EH (cell line): ENCODE measurements at places on chromosomes 12 and 14.
A peak's percentile ranks its signal among the peaks of the same experiment; 100 is the strongest.

DNA sequence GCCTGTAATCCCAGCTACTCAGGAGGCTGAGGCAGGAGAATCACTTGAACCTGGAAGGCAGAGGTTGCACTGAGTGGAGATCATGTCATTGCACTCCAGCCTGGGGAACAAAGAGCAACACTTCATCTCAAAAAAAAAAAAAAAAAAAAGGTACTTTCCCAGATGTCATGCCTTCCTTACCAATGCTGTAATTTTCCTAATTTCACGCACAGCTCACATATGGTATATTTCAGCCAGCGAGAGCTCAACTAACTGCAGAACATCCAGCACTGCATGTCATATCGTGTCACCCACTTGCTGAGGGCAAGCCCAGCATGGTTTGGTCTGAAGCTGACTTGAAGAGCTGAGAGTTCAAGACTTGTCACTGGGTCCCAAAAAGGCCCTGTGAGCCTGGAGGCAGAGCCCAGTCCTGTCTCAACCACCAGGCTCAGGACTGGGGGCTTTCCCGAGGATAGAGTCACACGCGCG is 29.0 kb downstream of the NFKBIA start:
- DNase-seq = peak; percentile 46

- no peak for DNase-seq
Observed at GRCh38 chr12:50524621-50525020, 19.8 kb downstream of the DIP2B start.

- DNase-seq = peak; percentile 4
Observed at GRCh38 chr12:15428632-15429031, 106.3 kb downstream of the PTPRO start.

DNA sequence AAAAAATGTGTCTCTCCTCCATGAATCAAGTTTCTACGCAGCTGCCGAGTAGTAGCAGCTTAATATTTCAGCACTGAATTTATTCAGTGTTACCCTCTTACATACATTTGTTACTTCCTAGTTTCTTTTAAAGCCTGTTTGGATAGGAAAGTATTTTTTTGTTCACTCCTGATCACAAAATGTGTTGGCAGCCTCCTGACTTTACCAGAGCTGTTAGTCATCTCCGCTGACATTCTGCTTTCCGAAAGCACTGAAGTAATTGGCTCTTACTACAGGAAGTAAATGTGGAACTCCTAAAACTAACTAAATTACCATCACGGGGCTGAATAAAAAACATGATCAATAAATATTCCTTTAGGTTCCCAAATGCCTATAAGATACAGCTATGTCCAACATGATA is 225.5 kb downstream of the EPS8 start:
- DNase-seq = peak; percentile 71

DNA sequence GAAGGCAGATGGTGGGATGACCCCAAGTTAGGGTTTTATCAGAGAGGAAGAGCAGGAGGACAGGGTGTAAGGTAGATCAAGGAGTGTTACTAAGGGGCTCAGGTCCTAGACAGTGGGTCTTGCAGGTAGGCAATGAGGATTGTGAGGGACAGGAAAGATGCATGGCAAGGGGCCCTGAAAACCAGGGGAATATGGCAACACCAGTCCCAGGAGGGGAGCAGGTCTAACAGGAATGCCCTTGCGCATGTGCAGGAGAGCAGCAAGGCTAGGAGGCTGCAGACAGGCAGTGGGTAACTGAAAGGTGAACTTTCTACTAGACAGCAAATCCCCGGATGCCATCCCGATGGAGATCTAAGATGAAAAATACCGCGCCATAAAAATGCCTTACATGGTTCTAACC is 211.3 kb downstream of the ALG10 start:
- DNase-seq = no peak

DNA sequence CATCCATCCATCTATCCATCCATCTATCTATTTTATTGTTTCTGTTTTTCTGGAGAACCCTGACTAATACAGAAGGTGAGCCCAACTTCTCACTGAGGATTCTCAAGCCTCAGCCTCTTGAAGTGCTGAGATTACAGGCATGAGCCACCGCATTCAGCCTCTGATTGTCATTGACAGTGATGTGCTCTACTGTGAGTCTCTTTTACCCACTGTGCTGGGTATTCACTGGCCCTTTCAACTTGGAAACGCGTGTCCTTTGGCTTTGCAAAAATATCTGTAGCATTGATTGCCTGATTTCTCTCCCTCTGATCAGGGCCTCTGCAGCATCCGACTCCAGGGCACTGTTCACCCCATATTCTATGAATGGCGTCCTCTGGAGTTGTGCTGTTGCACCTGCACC is 29.6 kb upstream of the TCL1B start:
- DNase-seq = no peak

GRCh38 chr12:25020621-25021243 is 71.8 kb upstream of the BCAT1 start:
- DNase-seq = no peak

- DNase-seq = no peak
Observed at GRCh38 chr12:64891629-64892028, 67.2 kb downstream of the TBC1D30 start.

- DNase-seq = peak; percentile 84
Observed at GRCh38 chr12:104288635-104289274, 14.8 kb upstream of the EID3 start.

- DNase-seq = no peak
Observed at GRCh38 chr12:116172224-116172849, 105.2 kb downstream of the MED13L start.
